ENCODE measurements at places on chromosomes 6 and 20.

GRCh38 chr6:24255676-24256075 lies 102.2 kb downstream of the DCDC2 start:
- no peak for DNase-seq

GRCh38 chr6:165506657-165507056 lies 156.4 kb downstream of the PDE10A start:
- no peak for DNase-seq

- no peak for DNase-seq
Measured at GRCh38 chr6:24257282-24257681, 100.6 kb downstream of the DCDC2 start.

GRCh38 chr6:29553268-29554057 lies 6.1 kb downstream of the UBD start:
- DNase-seq, result peak; percentile 76

DNA sequence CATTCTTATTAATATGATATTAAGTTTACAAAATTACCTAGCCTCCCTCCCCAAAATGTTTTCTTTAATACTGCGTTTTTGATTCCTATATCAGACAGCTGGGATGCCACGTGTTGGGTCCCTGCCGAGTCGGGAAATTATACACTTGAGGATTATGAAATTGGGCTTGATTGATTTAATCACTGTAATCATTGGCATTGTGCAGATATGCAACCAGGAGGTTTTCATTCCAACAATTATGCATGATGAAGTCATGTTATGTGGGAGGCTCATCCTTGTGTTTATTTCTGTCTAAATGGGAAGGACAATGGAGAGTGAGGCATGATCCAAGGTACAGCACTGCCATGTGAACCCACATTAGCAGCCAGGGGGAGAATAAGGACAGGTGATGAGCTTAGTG lies 30.6 kb upstream of the RIPOR2 start:
- no peak for DNase-seq

DNA sequence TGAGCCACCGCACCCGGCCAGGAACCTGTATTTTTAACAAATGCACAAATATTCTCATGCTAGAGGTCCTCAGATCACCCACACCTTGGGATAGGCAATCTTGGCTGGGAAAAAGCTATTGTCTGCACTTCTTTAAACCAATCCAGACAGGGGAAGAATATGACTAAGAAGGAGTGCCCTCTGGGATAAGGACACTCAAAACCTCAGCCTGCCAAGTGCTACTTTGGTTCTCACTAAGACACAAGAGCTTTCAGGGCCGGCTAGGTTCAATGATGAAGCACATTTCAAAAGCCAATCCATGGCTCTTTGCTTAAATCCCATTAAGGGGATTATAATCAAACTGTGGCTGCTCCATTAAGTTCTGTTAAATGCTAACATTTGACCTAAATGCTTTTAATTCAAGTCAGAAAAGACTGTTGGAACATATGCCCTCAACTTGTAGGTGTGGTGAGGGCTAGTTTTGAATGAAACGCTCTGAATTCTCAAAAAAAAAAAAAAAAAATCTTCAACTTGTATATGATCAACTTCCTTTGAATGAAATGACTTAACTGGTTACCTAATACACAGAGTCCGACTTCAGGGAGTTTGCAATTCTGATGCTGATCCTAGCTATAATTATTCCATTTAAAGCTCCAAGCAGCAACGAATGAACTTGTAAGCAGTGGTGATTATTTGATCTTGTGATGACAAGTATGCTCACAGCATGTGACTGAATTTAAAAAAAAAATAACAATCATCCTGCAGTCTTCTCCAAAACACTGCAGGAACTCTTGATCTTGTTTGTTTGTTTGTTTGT lies 56.6 kb downstream of the SLC23A2 start:
- peak; percentile 50 for DNase-seq

- DNase-seq, result no peak
Measured at GRCh38 chr6:117637770-117638169, 35.5 kb upstream of the GOPC start.

DNA sequence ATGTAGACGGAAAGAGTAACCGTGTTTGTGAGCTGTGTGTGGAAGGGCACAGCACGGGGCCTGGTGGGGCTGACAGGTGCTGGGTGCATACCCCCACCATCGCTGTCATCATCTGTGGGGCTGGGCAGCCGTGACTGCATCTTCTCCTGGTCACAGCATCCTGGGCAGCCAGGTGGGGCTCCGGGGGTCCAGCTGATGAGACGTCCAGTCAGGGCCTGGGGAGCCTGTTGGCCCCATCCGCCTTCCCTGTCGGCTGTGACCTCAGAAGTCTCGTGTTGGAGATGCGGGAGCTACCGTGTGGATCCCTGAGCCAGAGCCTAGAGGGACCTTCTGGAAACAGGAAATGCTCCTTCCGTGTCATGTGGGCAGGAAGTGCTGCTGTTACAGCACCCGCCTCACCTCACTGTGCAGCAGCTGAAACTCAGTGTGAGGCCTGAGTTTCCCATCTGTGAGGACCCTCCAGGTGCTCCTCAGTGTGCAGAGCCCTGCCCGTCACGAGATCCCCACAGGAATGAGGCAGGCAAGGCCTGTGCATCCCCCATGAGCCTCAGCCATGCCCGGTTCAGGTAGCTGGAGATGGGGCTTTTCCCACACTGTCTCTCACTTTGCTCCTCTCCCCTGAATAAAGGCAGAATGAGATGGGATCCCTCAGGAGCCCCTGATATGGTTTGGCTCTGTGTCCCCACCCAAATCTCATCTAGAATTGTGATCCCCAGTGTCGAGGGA lies 108.7 kb downstream of the ERMARD start:
- no peak for DNase-seq

- DNase-seq, result peak; percentile 42
Measured at GRCh38 chr6:11236076-11236750, 3.7 kb upstream of the NEDD9 start.

DNA sequence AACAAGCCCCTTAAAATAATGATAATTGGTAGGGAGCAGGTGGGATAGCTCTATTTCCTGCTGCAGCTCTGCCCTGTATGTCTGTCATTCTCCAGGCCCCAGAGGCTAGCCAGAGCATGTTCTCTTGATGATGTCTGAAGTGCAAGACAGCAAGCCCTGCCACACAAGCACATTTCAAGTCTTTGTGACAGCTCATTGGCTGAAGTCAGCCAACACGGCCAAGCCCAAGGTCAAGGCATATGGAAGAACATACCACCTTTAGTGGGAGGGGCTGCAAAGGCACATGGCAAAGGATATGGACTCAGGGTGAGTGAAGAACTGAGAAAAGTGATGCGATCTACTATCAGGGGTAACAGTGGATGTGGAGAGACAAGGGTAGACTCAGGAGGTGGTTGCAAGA lies 116.1 kb downstream of the PRND start:
- DNase-seq, result no peak

DNA sequence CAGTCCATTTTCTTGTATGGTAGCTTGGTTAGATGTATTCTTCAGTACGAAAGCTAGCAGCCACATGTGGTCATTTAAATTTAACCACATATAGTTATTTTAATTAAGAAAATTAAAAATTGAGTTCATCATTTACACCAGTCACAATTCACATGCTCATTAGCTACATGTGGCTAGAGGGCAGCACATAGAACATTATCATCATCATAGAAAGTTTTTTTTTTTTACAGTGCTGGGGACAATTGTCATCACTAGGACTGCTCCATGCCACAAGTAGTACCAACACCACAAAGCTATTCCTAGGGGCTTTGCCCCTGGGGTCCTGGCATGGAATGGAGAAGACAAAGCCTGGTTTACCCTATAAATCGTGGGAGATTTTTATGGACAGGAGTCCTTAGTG lies 30.5 kb downstream of the PLCB4 start:
- DNase-seq, result no peak

- peak; percentile 29 for DNase-seq
Measured at GRCh38 chr20:31869942-31870725, at the start of the genes DUSP15 and TTLL9. Gene DUSP15, minus strand, starts transcription at chr20:31870527. Its CDS starts 190 bp downstream, at chr20:31870337. Gene TTLL9, plus strand, starts transcription at chr20:31870634. Its CDS starts 493 bp downstream, at chr20:31871127.

GRCh38 chr20:32911355-32911754 lies 52.6 kb downstream of the EFCAB8 start:
- no peak for DNase-seq

DNA sequence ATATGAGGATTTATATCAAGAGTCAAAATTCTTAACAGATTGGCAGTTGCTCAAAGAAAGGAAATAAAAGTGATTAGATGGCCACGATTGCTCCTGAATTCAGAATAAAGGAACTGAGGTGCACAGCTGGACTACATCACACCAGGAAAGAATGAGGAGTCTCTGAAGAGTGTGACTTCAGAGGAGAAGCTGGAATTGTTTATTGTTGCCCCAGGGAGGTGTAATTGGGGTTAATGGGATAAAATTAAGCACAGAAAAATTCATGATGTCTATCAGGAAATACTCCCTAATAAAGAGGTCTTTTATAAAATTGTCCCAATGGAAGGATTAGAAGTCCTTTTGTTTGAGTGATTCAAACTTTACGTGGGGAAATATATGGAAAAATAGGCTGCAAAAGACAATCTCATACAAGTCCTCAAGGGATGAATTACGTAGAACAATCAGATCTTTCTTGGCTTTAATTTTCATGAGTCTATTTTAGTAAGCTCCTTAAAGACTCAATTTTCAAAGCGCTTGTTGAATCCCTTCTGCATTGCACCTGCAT lies 208.6 kb upstream of the RNF217 start:
- no peak for DNase-seq

GRCh38 chr6:159595173-159595572 lies 97.9 kb downstream of the SOD2 start:
- DNase-seq, result peak; percentile 89

All from foreskin fibroblast (primary cell).